Activated CD4-positive, alpha-beta T cell treated with anti-CD3 and anti-CD28 coated beads, Interleukin-2, amount 50 U/mL, for 1 hour (primary cell): ENCODE measurements at places on chromosomes 5 and 9.

DNA sequence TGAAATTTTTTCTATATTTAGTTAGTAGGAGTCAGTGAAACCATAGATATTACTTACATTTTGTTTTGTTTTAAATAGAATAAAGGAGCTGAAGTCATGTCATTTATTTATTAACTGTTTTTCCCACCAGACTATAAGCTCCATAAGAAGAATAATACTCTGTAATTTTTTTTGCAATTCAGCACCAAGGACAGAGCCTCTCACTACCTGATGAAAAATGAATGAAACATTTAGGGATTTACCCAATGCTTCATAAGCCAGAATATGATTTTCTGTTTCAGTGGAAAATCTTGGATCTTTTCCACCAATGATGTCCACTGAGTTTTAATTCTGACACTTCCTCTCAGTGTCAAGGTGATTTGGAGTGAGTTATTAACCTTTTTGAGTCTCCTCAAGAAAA, 624.9 kb upstream of the GRAMD2B start:
- no peak for DNase-seq

GRCh38 chr9:6277417-6277816, 50.8 kb upstream of the TPD52L3 start:
- no peak for DNase-seq

- no peak for DNase-seq
Observed at GRCh38 chr5:58406394-58406793, 53.5 kb downstream of the PLK2 start.

DNA sequence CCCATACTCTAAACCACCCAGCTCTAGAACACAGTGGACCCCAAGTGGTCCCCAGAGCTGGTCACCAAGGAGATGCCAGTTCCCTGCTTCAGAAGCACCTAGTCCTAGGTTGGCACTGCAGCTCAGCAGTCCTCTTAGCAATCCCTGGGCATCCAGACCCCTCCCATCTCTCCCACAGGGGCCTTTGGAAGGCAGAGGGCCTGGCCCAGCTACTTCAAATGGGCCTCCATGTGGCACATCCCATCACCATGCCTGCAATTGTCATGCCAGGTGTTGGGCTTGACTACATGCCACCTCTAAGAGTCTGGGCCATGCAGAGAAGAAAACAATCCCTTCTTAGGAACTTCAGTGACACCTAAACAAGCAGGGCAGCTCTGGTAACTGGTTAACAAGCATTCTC, 14.1 kb downstream of the MACROH2A1 start:
- no peak for DNase-seq

GRCh38 chr9:89554307-89555035, 50.3 kb upstream of the GADD45G start:
- DNase-seq: no peak

GRCh38 chr9:543478-543877, 298.0 kb upstream of the DMRT1 start:
- no peak for DNase-seq

DNA sequence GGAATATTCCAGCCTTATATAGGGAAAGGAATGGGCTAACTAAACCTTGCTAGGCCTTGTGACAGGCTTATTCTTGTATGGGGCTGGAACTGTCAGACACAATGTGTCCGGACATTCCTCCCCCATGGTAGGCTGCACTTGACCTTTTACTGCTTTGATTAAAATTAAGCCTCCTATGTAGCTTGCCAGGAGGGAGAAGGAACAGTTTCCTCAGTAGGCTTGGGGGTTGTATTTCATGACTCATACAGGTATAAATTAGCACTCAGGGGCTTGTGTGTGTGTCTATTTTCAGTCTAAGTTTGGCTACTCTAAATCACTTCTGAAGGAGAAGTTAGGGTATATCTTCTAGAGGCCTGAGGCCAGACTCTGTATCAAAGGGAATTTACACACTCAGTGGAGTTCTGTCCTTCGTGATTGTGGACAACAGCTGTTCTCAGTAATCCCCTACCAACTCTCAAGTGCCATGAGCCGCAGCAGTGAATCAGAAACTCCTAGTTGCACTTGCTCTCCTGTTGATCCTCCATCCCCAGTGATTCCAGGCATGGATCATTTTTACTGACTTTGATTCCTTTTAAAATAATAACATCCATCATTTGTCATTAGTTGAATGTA, 16.4 kb downstream of the ADAMTS16 start:
- no peak for DNase-seq

DNA sequence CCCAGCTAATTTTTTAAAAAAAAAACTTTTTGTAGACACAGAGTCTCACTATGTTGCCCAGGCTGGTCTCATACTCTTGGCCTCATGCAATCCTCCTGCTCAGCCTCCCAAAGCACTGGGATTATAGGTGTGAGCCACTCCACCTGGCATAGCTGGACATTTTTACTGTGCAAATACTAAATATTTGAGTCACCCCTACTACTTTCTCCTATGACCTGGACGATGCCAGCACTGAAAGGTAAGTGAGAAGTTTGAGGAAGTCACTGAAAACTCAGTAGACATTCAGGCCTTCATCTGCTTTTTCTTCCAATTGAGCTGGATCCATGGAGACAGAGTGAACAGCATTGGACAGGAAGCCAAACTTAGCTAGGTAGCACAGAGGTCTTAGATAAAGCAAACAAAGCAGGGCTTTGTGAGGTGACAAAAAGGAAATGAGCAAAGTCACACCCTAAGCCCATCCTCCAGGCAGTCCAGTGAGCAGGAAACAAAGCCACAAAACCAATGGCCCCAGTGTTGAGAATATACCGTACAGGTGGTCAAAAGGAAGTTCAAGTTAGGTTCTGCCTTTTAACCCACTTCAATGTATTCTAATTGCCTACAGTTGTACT, 192.6 kb upstream of the RASA1 start:
- no peak for DNase-seq

GRCh38 chr5:81717860-81718259, 33.0 kb downstream of the SSBP2 start:
- no peak for DNase-seq

DNA sequence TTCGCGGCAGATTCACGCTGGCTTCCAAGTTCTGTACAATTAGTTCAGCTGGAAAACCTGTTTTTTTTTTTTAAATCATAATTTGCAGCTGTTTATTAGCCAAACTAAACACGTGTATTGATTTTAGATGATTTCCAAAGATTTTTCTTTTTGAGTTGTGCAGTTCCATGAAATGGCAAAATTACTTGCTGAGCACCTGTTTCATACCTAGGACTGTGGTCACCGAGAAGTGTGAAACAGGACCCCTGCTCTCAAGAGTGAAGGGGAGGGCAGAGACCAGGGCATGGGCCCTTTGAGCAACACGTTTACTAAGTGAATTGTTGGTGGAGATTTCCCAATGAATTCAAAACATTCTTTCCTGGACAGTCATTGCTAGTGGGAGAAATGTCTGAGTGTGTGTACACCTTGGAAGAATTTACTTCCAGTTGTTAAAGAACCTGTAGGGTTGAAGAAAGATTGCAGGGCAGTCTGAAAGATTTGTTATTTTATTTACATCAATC, 688 bp downstream of the SNX24 start:
- no peak for DNase-seq

GRCh38 chr5:107404595-107405374, 266.0 kb downstream of the EFNA5 start:
- DNase-seq: no peak

DNA sequence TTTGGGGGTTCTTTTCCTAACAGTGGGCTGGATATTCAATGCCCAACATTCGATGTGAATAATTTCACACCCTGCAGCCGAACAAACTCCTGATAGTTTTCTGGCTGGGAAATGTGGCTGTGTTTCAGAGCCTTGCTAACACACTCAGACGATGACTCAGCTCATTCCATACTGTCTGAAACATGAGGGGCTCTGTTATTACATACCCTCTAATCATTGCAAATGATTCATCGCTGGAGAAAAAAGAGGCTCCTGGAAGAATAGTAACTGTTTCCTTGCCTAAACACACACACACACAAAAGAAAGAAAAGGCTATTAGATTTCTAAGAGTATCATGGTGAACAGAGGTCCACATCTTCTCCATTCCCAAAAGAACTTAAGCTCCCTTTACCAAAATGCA, 75.8 kb downstream of the OXCT1 start:
- DNase-seq: no peak

DNA sequence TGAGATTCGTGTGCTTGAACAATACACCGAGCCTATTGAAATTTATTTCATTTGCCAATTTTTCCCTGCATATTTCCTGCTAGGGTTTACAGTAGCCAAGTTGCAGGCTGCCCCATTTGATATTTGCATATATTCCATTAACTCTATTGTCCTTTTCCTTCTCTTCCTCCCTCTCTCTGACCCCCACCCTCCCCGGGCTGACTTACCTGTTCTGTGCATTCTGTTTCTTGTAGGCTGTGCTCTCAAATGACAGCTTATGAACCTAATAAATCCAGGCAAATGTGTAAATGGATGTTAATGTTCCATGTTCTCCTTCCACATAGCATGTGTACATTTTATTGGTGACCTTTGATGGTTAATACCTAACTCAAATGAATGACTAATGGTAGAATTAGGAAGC, 1169.2 kb upstream of the WWC1 start:
- DNase-seq: no peak

GRCh38 chr5:169301986-169302385, 1.0 kb upstream of the SLIT3 start:
- DNase-seq: no peak

DNA sequence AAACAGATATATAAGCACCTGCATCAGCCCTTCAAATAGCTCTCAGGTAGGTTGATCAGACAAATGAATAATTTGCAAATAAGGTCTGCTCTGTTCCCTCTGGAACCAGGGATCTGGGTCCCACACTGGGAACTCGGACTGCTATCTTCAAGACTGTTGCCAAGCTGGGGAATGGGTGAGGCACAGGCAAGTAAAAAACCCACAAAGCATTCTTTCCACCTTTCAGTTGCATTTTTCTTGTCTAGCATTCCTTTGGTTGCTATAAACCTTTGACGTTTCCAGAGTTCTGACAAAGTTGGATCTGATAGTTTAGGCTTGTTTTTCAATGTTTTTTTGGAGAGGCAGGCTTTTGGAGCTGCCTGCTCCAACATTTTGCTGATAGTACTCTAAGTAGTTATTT, 20.1 kb downstream of the FBXL17 start:
- no peak for DNase-seq

GRCh38 chr9:93256878-93257807, 73.2 kb downstream of the WNK2 start:
- DNase-seq: no peak

DNA sequence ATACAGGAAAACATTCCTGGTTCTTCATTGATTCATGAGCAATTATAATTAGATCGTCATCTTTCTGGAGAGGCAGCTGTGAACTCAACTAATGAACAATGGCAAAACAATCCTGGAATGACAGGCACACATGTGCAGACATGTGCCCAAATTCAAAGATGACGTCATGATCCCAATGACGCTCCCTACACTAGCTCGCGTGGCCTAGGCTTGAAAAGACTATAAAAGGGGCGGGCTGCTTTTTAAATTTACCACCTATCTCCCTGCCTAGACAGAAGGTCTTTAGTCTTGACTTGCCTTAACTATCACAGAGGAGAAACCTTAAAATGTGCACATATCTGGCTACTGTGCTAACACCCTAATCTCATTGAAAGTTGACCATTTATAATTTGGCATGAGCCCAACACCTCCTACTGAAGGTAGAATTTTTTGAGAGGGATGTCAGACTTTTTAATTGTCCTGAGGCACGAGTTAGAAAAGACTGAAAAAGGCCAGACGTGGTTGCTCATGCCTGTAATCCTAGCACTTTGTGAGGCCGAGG, 88.2 kb downstream of the PRRT1B start:
- DNase-seq: no peak

GRCh38 chr5:32714836-32715235, 3.7 kb downstream of the NPR3 start:
- no peak for DNase-seq

GRCh38 chr9:8680157-8680556, 880.6 kb upstream of the DMAC1 start:
- no peak for DNase-seq

DNA sequence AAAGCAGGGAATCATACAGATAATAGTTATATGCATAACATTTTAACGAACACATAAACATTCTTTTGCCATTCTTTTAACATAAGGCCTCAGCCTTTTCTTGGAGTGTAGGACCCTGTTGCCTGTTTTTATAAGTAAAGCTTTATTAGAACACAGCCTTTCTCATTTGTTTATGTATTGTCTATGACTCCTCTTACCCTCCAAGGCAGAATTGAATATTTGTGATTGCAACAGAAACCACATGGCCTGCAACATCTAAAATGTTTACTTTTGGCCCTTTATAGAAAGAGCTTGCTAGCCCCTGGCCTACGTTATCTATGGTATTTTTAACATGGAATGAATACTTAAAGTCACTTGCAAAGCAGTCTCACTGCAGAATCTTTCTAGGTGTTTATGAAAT, 2.6 kb downstream of the SLC31A1 start:
- no peak for DNase-seq

GRCh38 chr5:43075319-43076293, 35.5 kb upstream of the ANXA2R start:
- no peak for DNase-seq

GRCh38 chr9:36749461-36749860, 176.8 kb downstream of the MELK start:
- DNase-seq: no peak
